ENCODE measurements at places on chromosomes 11 and 22.

GRCh38 chr11:106988151-106989077 lies 29.9 kb downstream of the GUCY1A2 start:
- DNase-seq, result no peak

DNA sequence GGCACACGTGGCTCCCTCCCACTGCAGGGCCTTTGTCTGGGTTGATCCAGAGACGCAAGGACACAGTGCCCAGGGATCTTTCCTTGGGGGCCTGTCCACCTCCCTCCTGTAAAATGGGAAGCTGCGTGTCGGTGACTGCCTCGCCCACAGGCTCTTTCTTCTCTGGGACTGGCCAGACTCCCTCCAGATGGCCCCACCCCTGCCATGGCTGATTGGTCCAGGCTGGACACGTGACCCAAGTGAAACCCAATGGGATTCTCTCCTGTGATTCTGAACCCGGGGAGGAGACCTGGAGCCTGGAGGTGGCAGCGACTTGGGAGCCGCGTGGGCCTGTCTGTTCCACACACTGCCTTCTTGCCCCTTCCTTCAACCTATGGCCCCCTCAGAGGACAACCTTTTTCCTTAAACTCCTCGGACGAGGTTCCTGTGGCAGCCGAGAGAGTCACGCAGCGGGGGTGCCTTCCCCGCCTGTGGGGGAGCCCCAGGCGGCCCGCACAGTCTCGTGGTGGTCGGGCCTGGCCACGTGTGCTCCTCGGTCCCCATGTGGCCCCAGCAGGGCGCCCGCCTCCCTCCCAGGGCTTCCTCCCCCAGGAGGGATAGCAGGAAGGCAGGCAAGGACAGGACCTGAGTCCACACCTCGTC lies 12.4 kb upstream of the MPPED1 start:
- DNase-seq, result no peak

- DNase-seq, result peak; percentile 96
Observed at GRCh38 chr11:560305-561147, at the start of the genes LMNTD2 and RASSF7. LMNTD2 (minus strand) TSS chr11:560738; CDS start chr11:560716, 22 bp downstream. RASSF7 (plus strand) TSS chr11:560970; CDS start chr11:561769, 799 bp downstream.

DNA sequence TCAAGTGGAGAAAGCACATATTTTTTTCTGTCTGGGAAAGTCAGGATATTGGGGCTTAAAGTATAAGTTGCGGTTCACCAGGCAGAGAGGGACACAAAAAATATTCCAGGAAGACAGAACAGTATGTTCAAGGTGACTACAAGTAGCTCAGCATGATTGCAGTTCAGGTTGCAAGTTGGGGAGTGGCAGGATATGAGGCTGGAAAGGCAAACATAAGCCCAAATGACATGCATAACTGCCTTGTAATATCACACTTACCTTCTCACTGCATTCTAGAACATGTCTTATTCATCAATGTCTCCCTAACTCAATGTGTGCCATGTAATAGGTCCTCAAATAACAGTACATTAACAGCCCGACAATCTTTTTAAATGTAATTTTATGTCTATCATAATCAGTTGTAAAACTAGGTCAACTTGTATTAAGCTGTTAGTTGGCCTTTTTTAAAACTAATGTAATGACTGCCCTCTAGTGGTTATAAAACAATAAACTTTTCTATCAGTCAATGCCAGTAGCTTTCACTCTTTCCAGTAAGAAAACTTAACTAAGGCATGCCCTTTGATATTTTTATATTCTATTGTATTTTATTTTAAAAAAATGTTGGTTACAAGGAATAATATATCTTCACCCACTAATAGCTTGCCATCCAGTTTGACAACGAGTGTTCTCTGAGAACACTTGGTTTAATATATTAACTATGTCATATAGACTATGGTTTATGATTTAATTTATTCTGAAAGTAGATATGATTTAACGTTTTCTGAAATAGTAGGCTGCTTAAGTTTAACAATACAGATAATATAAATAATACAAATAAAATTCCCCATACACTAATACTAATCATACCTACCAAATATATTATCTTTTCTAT lies 39.4 kb upstream of the CFAP300 start:
- DNase-seq, result no peak

GRCh38 chr22:29625090-29625825 lies 21.8 kb downstream of the NF2 start:
- no peak for DNase-seq

DNA sequence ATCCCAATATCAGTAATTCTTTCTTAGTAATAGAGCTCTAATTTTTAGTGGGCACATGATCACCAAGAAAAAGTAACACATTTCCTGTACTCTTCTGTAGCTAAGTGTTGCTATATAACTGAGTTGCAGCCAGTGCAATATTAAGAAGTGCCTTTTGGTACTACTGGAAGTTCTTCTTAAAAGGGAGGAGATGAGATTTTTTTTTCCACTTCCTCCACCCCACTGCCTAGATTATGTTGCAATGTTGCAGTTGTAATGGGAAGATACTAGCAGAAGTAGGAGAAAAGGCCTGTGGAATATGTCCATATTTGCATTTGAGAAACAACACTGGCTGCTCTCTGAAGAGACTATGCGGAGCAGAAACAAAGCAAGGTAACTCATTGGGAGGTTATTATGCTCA lies 280.6 kb upstream of the ANO5 start:
- no peak for DNase-seq

DNA sequence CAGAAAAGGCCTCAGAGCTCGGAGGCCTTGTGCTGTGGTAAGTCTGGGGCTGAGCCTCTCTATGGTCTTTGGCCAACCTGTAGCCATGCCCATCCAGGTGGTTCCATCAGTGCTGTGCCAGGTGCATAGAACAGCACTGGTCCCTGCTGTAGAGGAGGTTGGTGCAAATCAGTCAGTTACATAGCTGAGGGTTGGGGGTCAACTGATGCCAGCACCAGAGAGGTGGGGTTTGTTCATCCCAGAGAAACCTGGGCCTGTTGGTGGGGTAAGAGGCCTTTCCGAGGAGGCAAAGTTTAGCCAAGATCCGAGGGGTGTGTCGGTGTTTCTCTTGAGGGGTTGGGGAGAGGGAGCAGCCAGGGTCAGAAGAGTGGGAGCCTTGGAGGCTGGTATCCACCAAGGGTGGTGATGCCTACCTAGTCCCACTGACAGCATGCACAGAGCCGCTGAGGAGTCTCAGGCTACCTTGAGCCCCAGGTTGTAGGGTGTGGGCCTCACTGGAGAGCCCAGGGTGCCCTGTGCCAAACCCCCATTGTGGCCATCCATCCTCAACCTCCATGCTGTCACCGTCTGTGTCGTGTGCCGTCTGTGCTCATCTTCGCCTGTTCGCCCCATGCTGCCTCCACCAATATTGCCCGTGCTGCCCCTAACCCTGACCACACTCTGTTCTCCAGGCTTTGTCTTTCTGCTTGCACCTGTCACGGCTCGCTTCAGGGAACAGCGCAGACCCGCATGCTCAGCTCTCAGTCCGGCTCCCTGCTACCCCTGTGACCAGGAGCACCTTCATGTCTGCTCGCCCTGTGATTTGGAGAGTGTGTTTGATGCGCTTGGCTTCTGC lies 78.7 kb upstream of the SUSD2 start:
- DNase-seq, result no peak

GRCh38 chr11:109527496-109527895 lies 105.5 kb downstream of the C11orf87 start:
- no peak for DNase-seq

DNA sequence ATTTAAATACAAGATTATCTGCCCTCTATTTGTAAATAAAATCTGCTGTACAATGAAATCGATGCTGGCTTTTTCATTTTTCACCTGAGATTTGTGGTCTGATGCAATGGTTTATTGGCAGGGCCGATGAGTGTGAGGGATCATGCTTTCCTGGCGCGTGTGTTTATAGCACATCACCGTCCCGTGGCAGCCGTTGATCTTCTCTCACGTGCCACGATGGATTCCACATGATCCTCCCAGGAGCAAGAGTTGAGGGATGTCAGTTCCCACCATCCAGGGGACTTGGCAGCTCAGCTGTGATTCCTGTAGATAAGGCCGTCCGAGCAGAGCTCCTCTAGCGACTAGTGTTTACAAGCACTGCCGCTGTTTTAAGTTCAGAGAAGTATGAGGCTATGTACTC lies 213.7 kb downstream of the TBC1D22A start:
- no peak for DNase-seq

- DNase-seq, result no peak
Observed at GRCh38 chr11:123718469-123718868, 23.0 kb downstream of the ZNF202 start.

DNA sequence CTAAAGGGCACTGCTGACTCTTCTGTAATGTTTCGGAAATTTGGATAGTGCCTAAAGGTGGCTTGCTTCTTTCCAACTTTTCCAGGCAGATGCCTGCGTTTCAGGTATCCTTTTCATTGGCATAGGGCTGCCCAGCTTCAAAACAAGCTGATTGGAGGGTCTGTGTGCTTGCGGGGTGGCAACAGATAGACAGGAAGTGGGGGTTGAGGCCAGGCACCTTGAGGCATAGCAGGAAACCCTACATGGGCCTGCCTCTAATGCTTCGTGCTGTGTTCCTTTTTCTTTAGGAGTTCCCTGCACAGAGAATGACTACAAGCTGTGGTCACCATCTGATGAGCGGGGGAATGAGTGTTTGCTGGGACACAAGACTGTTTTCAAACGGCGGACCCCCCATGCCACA lies 92.2 kb upstream of the SORL1-AS1 start:
- no peak for DNase-seq

GRCh38 chr22:44391015-44391414 lies 78.3 kb upstream of the SHISAL1 start:
- no peak for DNase-seq

DNA sequence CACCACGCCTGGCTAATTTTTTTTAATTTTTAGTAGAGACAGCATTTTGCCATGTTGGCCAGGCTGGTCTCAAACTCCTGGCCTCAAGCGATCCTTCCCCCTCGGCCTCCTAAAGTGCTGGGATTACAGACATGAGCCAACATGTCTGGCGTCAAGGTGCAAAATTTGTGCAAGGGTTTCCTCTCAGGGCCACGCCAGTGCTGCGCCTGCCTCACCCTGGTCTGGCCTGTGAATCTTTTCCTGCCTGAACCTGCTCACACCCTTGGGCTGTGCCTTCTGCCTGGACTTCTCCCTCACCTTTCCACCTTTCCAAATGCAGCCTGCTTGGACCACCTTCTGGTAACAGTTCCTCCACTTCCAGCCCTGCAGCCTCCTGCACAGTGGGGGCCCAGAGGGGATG lies 43.4 kb downstream of the MCM5 start:
- no peak for DNase-seq

DNA sequence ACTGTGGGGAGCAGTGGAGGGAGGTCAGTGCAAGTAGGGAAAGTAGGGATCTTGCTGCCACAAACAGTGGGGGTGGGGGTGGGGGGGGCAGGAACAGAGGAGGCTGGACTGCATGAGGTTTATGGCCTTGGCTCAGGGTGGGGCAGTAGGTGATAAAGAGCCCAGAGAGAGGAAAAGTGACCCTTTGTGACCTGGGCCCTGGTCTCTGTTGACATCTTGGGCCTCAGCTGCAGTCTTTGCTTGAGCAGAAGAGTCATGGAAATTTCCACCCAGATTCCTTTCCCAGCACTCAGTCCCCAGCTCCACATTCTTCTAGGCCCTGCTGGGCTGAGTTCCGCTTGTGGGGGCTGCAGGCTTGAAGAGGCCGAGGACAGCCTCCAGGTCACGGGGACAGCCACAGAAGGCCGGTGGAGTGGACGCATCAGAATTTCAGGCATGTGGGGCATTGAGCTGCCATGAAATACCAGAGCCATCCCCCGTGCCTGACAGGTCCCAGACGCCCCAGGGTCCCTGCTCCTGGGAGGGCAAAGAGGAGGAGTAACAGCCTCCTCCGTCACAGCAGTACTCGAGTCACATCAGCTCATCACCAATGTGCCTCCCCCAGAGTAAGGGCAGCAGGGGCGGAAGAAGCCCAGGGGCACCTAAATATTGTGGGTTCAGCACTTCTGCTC lies 9.7 kb upstream of the MALAT1 start:
- no peak for DNase-seq

GRCh38 chr11:102590276-102591049 lies 34.7 kb downstream of the MMP20 start:
- no peak for DNase-seq

DNA sequence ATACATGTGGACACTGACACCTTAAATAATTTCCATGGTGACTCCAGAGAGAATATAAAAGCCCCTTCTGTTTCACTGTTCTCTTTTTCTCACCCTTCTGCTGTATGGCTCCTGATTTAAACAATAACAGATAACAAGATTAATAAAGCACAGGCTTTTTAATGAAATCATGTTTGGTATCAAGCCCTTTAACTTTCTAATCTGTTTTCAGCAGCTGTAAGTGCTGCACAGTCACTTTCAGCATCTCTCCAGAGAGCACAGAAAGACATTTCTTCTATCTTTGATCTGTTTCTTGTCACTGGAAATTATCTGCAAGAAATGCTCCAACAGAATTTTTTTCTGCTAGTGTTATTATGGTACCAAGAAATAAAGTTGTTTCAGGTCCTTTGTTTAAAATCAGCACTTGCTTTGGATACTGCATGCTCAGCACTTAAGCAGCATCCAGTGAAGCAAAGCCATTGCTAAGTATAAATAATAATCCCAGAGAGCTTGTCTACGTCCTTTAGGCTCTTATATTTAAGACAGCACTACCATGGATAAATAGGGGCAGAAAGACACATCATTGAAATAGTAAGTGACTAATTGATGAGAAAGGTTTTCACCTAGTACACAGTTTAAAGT lies 134.2 kb upstream of the CARD18 start:
- DNase-seq, result no peak

DNA sequence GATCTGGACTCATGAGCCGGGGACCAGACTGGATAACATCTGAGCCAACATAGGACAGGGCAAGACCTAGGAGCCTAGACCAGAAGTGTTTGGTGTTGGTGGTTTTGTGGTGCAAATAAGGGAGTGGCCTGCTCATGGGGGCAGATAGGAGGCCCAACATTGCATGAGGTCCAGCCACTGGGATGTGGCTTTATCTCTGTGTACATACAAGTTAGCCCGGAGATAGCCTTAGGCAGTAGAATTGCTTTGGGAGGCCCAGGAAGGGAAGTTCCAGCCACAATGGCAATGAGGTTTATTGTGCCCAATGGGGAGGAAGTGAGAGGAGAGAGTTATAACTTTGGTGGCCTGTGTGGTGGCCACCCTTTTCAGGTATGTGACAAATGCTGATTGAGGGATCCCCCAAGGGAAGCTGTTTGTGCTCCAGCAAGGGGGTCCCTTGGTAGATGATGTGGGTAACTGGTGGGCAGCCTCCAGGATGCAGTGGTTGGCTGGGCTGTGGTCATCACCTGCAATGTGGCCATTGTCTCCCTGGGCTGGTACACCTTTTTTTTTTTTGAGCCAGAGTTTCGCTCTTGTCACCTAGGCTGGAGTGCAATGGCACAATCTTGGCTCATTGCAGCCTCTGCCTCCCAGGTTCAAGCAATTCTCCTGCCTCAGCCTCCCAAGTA lies 6.4 kb downstream of the LMO2 start:
- no peak for DNase-seq

GRCh38 chr22:43098356-43098755 lies 9.2 kb upstream of the TTLL1 start:
- no peak for DNase-seq

- DNase-seq, result no peak
Observed at GRCh38 chr11:117473481-117474091, 145.9 kb downstream of the CEP164 start.

DNA sequence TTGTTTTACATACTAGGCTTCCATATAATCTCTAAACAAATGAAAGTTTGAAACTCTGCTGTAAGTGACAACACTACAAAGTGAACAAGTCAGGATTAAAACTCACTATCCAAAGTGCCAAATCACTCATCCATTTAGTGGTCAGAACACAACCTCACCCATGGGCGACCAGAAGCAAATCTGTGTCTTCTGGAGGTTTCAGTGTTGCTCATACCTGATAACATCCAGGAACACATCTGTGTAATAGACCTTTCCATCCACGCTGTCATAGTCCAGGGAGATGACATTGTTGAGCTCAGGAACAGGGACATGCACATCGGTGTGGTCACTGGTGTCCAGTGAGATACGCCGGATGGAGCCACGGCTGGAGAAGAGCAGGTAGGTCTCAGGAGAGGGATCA lies 28.5 kb upstream of the CKAP5 start:
- DNase-seq, result no peak

Measured in stimulated activated CD4-positive, alpha-beta T cell treated with anti-CD3 and anti-CD28 coated beads, TNF-alpha, amount 100 ng/mL, for 1 hour (primary cell).